HCT116 (cell line): ENCODE measurements at places on chromosomes 2 and 18.

DNA sequence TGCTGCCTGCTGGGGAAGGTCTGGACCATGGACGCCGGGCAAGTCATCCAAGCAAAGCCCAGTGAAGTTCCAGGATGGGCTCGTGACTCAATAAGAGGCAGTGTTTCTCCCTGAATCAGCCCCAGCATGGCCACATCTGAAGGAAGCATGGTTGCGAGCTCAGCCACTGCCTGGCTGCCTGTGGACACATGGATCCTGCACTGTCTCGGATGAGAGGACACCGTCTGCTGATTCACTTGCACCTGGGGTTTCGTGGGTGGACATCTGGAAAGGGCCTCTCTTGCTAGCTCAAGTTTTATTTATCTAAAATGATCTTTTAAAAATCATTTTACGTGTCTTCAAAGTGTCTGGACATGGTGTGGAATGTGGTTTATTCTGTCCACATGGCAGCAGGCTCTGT lies 224.8 kb upstream of the FN1 start:
- no peaks in the 10 kb centered on the region for H3K4me1 ChIP-seq
- H3K4me3 ChIP-seq, result no peak overlapping the region
- DNase-seq, result no peak
- no peaks in the 10 kb centered on the region for H3K27me3 ChIP-seq
- no peak overlapping the region for H3K27ac ChIP-seq

GRCh38 chr2:205321231-205321630 lies 361.1 kb upstream of the NRP2 start:
- no peak overlapping the region for H3K4me3 ChIP-seq
- no peak overlapping the region for H3K27ac ChIP-seq
- no peaks in the 10 kb centered on the region for H3K27me3 ChIP-seq
- no peak for DNase-seq
- H3K36me3 ChIP-seq, result no peaks in the 10 kb centered on the region
- no peaks in the 10 kb centered on the region for H3K4me1 ChIP-seq

GRCh38 chr2:174752403-174753037 lies 11.8 kb downstream of the CHRNA1 start:
- no peaks in the 10 kb centered on the region for H3K36me3 ChIP-seq
- DNase-seq, result no peak
- H3K4me1 ChIP-seq, result peaks cover 7% of the 10 kb centered on the region
- no peak overlapping the region for H3K4me3 ChIP-seq
- H3K27ac ChIP-seq, result no peak overlapping the region

- H3K4me1 ChIP-seq, result no peaks in the 10 kb centered on the region
- no peak overlapping the region for H3K27ac ChIP-seq
- no peaks in the 10 kb centered on the region for H3K27me3 ChIP-seq
- no peak overlapping the region for H3K4me3 ChIP-seq
- H3K36me3 ChIP-seq, result no peaks in the 10 kb centered on the region
These were observed 1287.8 kb upstream of the TMEFF2 start for GRCh38 chr2:193482557-193482956.

DNA sequence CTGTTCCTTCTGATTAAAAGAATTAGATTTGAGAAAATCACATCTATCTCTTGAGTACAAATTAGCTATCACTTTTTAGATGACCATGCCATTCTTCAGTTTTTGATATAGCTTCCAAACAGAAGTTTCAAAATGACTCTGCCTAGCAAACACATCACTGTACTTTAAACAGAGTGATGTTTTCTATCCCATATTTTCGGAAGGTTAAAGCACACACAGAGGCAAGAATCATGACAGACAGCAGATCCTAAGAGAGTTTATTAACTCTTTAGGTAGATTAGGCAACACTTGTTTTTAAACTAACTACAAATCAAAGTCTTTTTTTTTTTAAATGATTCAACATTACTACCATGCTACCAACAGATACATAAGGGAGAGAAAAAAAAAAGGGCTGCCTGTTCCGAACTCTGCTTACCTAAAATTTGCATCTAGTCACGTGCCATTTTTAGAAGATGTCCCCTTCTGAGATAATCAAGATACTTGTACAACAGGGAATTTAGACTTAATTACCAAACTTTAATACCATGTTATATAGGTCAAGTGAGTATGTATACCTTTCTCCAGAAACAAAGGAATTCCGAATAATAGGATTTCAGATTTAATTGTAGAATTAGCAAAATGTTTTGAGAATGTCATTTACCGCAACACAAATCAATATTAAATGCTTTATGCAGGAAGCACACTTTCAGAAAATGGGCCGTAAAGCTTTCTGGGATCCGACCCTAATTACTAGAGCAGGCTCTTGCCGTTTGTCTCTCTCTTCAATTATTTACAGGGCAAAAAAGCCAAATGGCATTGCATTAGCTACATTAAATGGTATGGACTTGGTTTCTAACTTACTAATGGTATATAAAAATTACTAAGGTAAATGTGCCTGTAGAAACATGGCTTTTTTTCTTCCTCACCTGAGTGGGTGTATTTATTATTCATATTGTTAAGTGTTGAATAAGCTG lies 2.6 kb downstream of the RBMS1 start:
- H3K27me3 ChIP-seq, result no peaks in the 10 kb centered on the region
- H3K4me1 ChIP-seq, result peaks cover 15% of the 10 kb centered on the region
- no peak overlapping the region for H3K4me3 ChIP-seq
- DNase-seq, result no peak
- no peaks in the 10 kb centered on the region for H3K36me3 ChIP-seq
- no peak overlapping the region for H3K27ac ChIP-seq

DNA sequence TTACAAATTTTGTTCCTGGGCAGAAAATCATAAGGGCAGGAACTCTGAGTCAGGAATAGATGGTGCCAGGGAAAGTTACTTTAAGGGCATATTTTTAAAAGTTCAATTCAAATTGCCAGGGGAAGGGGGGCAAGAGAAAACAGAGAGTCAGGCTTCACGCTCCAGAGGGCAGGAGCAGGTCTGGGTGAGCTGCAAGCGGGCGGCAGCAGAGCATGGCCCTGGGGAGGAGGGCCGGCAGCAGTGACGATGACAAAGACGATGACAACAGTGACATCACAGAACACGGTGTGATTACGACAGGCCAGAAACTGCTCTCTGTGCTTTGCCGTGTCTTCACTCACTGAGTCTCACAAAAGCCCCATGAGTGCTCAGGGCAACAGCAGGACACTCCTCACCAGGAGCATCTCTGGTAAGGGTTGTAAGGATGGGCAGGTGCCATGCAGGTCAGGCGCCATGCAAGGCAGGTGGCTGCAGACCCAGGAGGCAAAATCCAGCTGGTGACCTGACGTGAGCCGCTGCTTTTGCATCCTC lies 23.3 kb downstream of the CHST10 start:
- no peaks in the 10 kb centered on the region for H3K36me3 ChIP-seq
- no peak overlapping the region for H3K4me3 ChIP-seq
- H3K4me1 ChIP-seq, result no peaks in the 10 kb centered on the region
- no peak overlapping the region for H3K27ac ChIP-seq

DNA sequence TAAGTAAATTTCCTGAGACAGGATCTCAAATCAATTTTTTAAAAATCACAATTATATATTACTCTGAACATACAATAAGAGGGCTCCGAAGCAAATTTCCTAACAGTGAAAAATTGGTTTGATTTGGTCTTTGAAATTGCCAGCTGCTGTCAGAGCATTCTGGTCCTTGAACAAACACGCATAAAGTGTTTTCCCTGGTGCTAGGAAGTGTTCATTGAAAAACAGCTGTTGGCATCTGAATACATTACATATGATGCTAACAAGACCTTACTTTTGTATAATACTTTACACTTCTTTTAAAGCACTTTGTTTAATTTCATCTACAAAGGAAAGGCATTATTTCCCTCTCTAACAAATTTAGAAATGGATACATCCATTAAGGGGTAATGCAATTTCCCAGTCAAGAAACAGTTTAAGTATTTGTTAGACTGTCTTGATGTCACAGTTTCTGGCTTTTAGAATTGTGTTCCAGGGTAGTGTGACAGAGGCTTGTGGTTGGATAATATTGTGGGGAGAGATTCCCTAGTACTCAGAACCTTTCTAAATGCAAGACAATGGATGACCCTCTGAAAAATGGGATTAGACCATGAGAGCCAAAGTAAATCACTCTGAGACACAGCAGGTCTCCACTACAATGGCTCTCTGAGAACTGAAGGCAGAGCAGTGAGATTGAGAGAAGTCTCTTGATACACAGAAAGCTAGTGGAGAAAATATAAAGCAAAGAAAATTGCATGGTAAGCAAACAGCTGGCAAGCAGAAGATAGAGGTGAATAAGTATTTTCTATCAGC lies 299.0 kb downstream of the TRIB2 start:
- H3K4me3 ChIP-seq, result no peak overlapping the region
- no peaks in the 10 kb centered on the region for H3K36me3 ChIP-seq
- H3K27ac ChIP-seq, result no peak overlapping the region
- H3K4me1 ChIP-seq, result no peaks in the 10 kb centered on the region

DNA sequence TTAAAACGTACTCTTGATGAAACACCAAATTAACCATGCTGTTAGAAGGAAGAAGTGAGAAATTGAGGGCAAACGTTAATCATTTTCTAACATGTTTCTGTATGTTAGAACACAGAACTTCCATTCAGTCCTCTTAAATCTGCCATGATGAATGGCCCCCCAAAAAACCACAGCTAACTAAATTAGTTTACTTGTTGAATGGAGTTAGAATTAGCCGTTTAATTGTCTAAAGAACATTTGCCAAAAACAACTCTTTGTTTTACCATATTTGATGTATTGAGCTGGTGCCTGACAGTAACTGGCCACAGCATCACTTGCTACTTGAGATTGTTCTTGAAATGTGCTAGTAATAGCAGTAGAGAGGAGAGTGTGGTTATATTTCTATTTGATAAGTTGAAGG lies 12.7 kb downstream of the CCNYL1 start:
- no peak overlapping the region for H3K4me3 ChIP-seq
- no peaks in the 10 kb centered on the region for H3K27me3 ChIP-seq
- H3K27ac ChIP-seq, result no peak overlapping the region

DNA sequence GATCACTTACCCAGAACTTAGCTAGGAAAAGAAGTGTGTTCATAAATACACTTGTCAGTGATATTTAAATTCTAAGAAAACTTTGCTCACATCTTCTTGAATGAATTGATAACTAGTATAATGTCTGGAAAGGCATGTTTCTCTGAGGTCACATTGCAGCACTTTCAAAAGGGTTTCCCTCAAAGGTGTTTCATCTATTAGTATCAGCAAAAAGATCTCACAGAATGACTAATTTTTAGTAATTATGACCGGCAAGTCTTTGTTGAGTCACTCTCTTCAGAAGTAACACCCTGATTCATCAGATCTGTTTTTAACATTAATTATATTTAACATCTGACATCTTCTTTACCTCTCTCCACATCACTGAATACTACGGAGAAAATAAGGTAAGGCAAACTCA lies 222.3 kb downstream of the IKZF2 start:
- no peaks in the 10 kb centered on the region for H3K27me3 ChIP-seq
- no peaks in the 10 kb centered on the region; the same call in 1 of the 2 replicates for H3K4me1 ChIP-seq
- H3K27ac ChIP-seq, result no peak overlapping the region
- H3K36me3 ChIP-seq, result no peaks in the 10 kb centered on the region
- no peak for DNase-seq
- H3K4me3 ChIP-seq, result no peak overlapping the region

DNA sequence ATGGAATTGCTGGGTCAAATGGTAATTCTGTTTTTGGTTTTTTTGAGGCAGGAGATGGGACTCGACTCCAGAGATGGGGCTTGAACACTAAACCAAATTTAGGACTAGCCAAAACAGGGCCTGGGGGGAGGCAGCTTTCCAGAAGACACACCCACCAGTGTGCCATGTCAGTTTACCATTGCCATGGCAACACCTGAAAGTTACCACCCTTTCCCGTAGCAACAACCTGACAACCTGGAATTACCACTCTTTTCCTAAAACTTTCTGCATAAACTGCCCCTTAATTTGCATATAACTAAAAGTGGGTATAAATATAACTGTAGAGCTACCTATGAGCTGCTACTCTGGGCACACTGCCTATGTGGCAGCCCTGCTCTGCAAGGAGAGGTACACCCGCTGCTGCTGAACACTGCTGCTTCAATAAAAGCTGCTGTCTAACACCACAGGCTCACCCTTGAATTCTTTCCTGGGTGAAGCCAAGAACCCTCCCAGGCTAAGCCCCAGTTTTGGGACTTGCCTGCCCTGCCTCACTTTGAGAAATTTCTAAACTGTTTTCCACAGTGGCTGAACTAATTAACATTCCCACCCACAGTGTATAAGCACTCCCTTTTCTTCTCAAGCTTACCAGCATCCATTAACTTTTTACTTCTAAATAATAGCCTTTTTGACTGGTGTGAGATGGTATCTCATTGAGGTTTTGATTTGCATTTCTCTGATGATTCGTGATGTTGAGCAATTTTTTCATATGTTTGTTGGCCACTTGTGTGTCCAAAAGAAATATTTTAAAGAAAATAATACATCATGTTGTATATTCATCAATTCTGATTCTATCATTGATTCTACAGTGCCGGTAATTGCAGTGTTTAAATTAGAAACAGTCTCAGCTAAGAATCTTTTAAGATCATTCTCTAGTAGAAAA lies 10.6 kb downstream of the CDK15 start:
- H3K4me3 ChIP-seq, result no peak overlapping the region
- no peaks in the 10 kb centered on the region for H3K27me3 ChIP-seq
- H3K27ac ChIP-seq, result no peak overlapping the region
- no peak for DNase-seq

GRCh38 chr2:102895376-102895775 lies 133.5 kb downstream of the TMEM182 start:
- no peaks in the 10 kb centered on the region for H3K36me3 ChIP-seq
- H3K4me1 ChIP-seq, result no peaks in the 10 kb centered on the region
- no peak for DNase-seq
- no peak overlapping the region for H3K4me3 ChIP-seq

DNA sequence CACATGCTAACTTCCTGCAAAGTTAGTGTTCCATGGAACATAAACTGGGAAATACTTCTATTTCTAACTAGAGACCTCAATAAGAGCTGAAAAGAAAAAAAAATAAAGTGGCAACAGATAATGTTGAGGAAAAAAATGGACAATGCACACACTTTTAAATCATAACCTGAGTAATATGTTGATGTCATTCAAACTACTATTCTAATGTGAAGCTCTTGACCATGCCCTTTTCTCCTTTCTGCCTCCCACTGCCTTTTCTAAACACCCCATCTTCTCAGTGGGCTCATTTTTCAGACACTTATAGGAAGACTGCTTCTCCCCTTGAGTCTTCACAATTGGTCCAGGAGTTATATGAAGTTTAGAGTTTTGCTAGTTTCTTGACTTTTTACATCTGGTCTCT lies 280.9 kb upstream of the NT5C1B start:
- no peak overlapping the region for H3K27ac ChIP-seq
- DNase-seq, result no peak
- H3K4me1 ChIP-seq, result no peaks in the 10 kb centered on the region
- H3K4me3 ChIP-seq, result no peak overlapping the region
- no peaks in the 10 kb centered on the region for H3K36me3 ChIP-seq

GRCh38 chr2:23918837-23919489 lies 8.0 kb downstream of the ATAD2B start:
- H3K27me3 ChIP-seq, result no peaks in the 10 kb centered on the region
- H3K36me3 ChIP-seq, result no peaks in the 10 kb centered on the region
- H3K4me3 ChIP-seq, result no peak overlapping the region
- no peak overlapping the region for H3K27ac ChIP-seq

GRCh38 chr2:56262241-56262640 lies 78.5 kb downstream of the CCDC85A start:
- H3K27me3 ChIP-seq, result no peaks in the 10 kb centered on the region
- no peak for DNase-seq
- no peak overlapping the region for H3K4me3 ChIP-seq
- no peak overlapping the region for H3K27ac ChIP-seq
- no peaks in the 10 kb centered on the region for H3K36me3 ChIP-seq
- H3K4me1 ChIP-seq, result no peaks in the 10 kb centered on the region
